ENCODE measurements at places on chromosomes 1 and 21. TPM values are rescaled to one million over a fixed set of nuclear protein-coding genes. Genes with fewer than 3 reads are reported as not detected.

DNA sequence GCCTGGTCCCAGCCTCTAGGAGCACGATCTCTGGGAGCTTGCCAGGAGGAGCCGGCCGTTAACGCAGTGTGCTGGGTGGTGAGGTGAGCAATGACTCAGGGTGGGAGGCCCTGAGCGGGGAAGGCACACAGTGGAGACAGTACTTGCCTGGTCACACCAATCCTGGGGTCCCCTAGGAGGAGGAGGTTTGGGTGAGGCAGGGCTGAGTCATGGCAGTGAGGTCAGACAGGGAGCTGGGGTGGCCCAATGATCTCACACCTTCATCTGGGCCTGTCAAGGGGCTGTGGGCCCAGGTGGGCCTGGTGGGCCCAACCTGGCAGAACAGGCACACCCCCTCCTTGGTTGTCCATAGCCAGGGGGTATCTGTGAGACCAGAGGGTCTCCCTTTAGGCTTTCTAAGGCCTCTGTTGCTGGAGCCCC is 8.6 kb upstream of the EDN2 start:
- DNase-seq, result peak; percentile 88

DNA sequence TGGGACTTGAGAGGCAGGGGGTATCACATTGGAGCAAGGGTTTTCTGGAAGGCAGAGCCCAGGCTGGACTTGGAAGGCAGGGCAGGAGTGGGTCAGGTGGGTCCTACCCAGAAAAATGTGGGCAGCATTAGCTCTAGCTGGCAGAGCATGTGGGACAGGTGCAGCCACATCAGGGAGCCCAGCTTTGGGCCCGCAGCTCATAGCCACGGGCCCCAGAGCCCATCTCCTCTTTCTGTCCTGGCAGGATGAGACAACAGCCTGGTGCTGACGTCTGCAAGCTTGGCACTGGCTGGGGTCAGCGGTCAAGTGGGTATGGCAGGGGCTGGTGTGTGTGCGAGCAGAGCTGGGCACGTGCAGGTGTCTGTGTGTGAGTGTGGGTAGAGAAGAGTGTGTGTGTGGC is 154.7 kb downstream of the GRIK3 start:
- DNase-seq, result no peak

DNA sequence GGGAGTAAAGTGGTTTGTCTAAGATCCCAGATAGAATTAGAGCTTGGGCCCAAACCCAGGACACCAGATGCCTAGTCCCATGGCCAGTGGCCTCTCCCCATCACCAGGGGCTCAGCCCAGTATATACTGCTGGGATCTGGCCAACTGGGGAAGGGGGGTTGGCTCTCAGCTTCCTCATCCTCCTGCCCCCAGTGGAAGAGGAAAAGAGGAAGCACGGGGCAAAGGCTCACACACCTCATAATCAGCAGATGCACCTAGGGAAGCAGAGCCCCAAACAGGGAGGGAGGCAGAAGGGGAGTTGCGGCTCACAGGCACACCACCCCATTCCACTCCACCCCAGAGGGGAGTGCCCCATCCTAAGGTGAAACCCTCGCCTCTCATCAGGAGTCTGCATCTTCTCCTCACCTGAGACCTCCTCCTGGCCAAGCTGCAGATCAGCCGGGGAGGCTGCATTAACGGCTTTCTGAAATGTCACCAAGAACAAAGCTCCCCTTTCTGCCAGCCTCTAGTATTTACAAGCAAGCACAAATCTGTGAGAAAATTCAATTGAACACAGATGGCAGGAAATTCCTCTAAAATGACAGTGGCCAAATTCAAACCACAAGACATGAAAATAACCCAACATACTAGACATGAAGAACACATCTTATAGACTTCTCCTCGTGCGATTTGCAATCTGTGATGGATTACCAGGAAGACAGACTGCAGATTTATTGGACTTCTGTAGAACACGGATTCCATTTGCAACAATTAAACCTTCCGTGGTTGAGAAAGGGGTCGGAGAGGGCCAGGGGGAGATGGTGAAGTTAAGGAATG is 82.8 kb downstream of the GLIS1 start:
- DNase-seq, result peak; percentile 74

GRCh38 chr21:44875316-44875700 is 1.8 kb upstream of the PTTG1IP start:
- peak; percentile 74 for DNase-seq

- DNase-seq, result no peak
These were observed 35.8 kb upstream of the TRIM67 start for GRCh38 chr1:231125972-231126580.

DNA sequence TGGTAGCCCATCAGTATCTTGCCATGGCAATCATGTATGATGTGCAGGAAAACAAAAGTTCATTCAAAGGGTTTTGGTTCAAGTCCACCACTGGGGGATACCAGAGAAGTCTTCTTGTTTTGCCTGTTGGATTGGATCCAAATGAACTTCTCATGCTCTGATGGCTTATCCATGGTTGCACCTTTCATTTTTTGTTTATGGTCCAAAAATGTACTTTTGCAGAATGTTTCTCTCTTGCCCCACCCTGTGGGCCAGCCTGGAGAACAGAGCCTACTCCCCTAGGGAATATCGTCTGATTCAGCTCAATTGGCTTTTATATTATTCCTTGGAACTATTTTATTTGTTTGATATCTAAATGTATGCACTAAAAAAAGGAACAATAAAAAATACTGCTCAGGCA is 20.1 kb upstream of the CLCA1 start:
- no peak for DNase-seq

DNA sequence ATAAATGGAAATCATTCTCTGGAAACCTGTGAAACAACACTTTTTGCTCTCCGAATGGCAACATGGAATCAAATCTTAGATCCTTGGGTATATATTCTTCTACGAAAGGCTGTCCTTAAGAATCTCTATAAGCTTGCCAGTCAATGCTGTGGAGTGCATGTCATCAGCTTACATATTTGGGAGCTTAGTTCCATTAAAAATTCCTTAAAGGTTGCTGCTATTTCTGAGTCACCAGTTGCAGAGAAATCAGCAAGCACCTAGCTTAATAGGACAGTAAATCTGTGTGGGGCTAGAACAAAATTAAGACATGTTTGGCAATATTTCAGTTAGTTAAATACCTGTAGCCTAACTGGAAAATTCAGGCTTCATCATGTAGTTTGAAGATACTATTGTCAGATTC is 45.7 kb downstream of the PTGFR start:
- peak; percentile 26 for DNase-seq

DNA sequence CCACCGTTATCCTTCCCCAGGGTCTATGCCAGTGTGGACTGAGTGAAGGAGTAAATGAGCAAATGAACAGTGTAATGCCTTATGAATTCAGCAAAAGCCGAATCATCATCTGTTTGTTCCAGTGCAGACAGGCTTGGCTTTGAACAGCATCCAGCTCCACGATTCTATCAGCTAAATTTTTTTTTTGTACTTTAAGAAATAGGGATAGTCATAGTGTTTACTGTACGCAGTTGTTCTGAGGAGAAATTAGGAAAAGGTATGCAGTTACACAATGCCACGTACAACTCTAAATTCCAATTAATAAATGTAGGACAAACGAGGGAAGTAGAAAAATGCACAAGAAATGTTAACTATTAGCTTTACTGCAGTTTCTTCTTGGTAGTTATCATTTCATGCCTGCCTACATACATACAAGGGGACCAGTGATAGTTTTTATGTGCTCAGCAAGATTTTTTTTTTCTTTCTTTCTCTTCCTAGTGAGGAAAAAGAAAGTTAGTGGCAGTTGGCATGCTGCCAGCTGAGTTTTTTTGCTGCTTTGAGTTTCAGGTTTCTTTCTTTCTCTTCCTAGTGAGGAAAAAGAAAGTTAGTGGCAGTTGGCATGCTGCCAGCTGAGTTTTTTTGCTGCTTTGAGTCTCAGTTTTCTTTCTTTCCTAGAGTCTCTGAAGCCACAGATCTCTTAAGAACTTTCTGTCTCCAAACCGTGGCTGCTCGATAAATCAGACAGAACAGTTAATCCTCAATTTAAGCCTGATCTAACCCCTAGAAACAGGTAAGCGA is at the start of gene IFI44L:
TSS of gene IFI44L (plus strand) at position 646 of the 777 bp plus-strand sequence. CDS start 7,468 bp downstream, outside the sequence.
- DNase-seq, result peak; percentile 74

- DNase-seq, result no peak
These were observed 421 bp upstream of the LCE3A start for GRCh38 chr1:152623203-152623844.

GRCh38 chr1:36411674-36412648 is 14.3 kb upstream of the LSM10 start:
- DNase-seq, result no peak

DNA sequence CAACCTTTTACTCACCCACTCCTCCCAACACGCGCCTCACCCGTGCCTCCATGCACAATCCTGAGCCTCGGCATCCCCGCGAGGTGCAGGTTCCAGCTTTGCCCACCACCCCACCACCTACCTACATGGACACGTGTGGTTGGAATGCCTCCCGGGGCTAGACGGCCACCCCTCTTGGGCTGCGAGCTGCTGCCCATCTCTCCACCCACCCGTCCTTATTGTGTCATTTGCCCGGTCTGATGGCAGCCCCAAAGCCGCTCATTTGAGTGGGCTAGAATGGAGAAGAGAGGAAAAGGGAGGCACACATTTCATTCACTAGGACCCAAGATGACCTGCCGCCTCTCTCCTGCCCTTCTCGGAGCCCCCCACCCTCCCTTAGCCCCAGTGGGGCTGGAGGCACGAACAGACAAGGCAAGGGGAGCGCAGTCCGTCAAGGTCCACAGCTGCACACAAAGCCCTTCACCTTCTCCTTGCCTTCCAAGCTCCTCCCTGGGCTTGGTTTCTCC is 785 bp downstream of the ZNF697 start:
- no peak for DNase-seq

The IGSF21 gene
- total RNA-seq, result not detected

The IFNLR1 gene
- not detected for total RNA-seq

The TMEM125 gene
- not detected for total RNA-seq

The FCMR gene
- not detected for total RNA-seq

The TIMM17A gene
- total RNA-seq, result 62.8 TPM

The KCNQ4 gene
- total RNA-seq, result 0.06 TPM

The JMJD4 gene
- 32.4 TPM for total RNA-seq
